DND-41 (cell line): ENCODE measurements at places on chromosomes 3 and 15.

GRCh38 chr15:31051496-31052080 lies 49.9 kb downstream of the TRPM1 start:
- no peak for DNase-seq

- DNase-seq, result no peak
These were observed 14.1 kb downstream of the KCNMB3 start for GRCh38 chr3:179236669-179237301.

DNA sequence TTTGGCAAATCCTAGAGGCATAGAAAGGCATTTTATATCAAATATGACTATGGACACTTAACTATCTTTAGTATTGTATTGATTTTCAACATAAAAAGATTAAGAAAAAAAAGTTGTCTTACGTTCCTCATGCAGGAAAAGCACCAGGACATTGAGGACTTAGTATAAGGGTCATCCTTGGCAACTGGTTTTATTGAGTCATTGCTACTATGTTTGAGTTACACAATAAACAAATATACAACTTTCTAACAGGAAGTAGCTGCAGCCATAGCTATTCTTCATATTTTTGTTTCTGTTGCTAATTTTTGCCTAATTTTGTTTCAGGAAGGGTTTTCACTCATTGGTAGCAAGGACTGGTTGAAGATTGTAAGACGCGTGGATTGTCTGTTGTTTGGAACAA lies 93.0 kb downstream of the NPTN start:
- DNase-seq, result no peak

- DNase-seq, result no peak
These were observed 75.8 kb downstream of the COL8A1 start for GRCh38 chr3:99714146-99714545.

GRCh38 chr3:140461250-140461649 lies 216.6 kb upstream of the TRIM42 start:
- no peak for DNase-seq

DNA sequence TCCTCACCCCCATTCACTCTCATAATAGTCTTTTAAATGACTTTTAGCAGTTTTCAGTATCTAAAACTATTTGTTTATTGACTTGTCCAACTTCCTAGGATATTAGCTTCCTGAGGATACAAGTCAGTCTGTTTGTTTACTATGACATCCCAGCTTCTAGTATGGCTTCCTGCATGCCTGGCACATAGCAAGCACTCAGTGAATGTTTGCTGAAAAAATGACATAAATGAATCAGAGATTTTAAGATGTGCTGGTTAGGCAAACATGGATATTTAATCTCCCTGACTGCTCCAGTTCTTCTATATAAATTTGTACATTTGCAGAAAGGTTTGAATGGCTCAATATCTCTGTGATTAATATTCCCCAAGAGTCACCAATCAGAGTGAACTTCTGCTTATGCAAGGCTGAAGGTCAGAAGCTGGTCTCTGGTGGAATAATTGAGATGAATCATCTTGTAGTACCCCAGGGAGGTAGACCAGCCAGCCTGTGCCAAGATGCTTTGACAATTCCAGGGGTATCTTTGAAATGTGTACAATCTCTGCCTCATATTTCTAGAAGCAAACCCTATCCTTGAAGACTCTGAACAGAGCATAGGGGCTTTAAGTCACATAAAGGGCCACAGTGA lies 219.0 kb upstream of the LMCD1 start:
- no peak for DNase-seq

- no peak for DNase-seq
These were observed 16.9 kb downstream of the FAM98B start for GRCh38 chr15:38470816-38471215.

- DNase-seq, result no peak
These were observed 516.7 kb downstream of the NTRK3 start for GRCh38 chr15:87739866-87740265.

DNA sequence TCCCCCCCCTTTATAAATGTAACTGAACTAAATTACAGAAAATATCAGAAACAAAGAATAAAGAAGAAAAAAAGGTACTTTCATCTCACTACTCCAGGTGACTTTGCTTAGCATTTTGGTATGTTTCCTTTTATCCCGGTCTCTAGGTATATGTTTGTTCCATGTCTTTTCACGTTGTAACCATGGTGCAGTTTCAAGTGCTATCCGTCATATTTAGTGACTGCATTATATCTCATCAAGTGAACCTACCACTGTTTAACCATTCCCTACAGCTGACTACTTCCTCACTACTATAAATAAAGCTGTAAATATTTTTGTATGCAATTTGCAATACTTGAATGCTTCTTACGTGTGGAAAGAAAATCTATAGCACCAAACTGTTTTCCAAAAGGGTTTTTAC lies 2.2 kb downstream of the BTBD1 start:
- no peak for DNase-seq

- no peak for DNase-seq
These were observed 120.2 kb upstream of the CHD2 start for GRCh38 chr15:92779874-92780273.

DNA sequence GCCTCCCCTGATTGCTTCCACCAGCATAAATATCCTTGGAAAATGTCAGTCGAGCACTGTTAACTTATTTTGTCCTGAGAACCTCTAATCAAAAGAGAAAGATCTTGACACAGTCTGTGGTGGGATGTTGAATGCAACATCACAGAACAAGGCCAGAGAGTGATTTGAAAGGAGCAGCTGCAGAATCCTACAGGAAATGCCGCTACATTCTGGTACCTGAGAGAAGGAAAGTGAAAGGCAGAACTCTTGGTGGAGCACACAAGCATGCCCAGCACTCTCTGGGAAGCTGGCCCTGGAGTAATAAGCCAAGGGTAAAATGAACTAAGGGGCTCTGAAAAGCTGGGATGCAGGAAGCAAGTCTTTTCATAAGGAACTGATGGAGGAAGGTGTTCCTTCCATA lies 75.8 kb downstream of the CBLB start:
- DNase-seq, result no peak

DNA sequence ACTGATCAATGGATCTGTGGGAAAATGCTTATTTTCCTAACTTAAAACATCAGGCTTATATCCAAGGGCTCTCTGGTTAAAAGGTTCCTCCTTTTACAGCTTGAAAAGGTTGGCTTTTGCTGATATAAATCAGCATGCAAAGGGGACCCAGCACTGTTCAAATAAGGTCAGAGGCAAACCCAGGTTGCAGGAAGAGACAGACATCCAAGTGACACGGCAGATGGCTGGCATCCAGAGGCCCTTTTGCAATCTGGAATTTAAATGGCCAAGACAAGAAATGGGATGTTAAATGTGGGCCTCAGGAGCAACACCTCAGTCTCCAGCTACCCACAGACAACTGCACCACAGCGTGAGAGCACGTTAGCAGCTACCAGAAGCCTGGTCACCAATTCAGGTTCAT lies 6.3 kb downstream of the SH3BP5 start:
- no peak for DNase-seq

DNA sequence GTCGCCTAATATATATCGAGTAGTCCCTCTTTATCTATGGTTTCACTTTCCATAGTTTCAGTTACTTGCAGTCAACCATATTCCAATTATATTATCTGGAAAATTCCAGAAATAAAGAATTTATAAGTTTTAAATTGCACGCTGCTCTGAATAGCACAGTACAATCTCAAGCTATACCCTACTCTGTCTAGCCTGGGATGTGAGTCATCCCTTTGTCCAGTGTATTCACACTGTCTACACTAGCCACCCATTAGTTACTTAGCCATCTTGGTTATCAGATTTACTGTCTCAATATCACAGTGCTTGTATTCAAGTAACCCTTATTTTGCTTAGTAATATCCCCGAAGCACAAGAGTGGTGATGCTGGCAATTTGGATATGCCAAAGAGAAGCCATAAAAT lies 72.1 kb upstream of the EOMES start:
- DNase-seq, result no peak

DNA sequence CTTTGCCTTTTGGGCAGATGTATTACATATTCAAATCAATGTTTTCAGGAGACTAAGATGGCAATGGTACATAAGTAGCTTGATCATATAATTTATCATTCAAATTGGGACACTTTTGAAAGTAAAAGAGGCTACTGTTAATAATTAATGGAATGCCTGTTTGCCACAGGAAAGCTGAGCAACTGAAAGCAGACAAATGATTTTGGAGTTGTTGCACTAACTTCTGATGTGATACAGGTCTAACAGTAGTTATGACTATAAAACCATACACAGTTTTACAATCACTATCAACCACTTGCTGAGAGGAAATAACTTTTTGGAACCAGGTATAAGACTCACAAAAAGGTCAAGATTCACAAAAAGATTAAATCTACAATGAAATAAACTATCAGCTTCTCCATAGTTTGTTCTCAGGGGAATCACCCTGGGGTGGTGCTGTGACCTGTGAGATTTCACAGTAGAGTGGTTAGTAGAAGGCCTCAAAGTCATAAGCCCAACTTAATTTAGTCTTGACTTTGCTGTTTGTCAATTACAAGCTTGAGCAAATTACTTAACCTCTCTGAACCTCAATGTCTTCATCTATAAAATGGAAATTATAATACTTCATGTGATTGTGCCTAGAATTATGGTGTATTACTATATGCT lies 42.7 kb downstream of the HHLA2 start:
- DNase-seq, result no peak

GRCh38 chr3:32004113-32004765 lies 22.7 kb downstream of the ZNF860 start:
- DNase-seq, result no peak

DNA sequence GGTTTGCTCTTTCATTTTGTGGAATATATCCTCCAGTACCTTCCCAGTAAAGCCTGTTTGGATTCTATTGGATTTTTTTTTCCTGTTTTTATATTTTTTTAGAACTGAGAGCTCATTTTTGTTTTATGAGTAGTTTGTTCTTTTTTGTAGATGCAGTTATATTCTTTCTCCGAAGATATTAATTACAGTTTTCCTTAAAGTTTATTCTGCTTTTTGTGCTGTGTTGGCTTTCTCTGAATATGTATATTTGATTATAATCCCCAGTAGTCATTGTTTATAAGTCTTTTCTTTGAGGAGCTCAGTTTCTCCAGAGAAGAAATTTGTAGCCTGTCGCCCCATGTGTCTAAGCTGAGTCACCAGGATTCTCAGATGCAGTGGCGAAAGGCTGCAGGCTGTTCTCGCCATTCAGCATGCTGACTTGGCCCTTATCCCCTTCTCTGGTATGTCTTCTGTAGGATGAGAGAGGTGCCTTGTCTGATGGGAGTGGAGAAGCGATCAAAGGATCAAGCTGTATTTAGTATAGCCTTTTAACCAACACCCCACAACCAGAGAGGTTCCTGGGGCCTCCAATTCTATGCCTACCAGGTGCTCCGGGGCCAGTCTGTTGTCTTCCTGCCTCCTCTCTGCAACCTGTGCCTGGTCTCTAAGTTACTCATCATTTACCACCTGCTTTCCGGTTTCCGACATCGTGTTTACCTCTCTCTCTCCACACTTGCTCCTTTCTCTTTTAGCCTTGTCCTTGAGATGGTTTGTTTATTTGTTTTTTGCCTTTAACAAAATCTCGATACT lies 31.7 kb upstream of the MFSD1 start:
- no peak for DNase-seq
